ENCODE measurements at places on chromosomes 12 and 14.

DNA sequence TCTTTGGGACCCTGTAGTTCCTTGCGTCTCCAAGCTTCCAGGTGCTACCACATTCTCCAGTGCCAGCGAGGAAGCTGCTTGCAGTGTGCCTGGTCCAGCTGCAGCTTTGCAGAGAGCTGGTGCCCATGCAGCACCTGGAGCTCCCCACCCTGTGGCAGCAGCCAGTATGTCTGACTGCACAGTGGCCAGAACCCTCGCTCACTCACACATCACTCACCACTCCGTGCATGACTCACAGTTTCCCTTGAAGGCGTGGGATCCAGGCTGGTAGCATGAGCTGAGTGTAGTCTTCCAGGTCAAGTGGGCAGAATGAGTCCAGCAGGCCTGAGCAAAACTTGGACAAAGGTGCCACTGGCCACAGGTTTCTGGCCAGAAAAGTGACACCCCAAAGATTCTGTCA, 33.6 kb downstream of the SDR9C7 start:
- DNase-seq: no peak

GRCh38 chr12:113221997-113222729, 899 bp downstream of the TPCN1 start:
- no peak for DNase-seq

- DNase-seq: no peak
Measured at GRCh38 chr12:109735825-109736551, 22.4 kb downstream of the FAM222A start.

GRCh38 chr12:51441583-51441982, 17.0 kb downstream of the SLC4A8 start:
- no peak for DNase-seq

DNA sequence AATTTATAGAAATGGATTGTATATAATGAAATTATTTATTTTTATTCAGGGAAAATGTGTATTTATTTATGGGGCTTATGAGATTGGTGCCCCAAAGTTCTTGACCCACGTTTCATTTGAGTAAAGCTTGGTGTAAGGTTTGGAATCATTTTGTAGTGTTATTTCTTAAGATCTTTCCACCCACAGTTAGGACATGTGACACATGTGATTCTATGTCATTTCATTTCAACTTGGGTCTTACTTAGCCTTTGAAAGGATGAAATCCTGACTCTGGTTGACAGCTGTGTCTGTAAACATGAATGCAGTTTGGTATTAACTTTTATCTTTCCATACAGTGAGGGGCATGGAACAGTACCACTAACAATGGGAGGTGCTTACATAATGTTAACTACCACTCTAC, 51.7 kb downstream of the FLRT2 start:
- no peak for DNase-seq

- no peak for DNase-seq
Measured at GRCh38 chr14:54877703-54878021, 25.0 kb downstream of the GCH1 start.

DNA sequence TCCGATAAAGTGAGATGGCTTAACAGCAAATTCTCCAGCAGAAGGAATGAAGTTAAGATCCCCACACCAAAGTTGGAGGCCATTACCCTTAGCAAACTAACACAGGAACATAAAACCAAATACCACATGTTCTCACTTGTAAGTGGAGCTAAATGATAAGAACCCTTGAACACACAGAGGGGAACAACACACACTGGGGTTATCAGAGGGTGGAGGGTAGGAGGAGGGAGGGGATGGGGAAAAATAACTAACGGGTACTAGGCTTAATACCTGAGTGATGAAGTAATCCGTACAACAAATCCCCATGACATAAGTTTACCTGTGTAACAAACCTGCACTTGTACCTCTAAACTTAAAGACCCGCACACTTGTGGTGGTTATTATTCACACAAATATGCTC, 240.4 kb upstream of the NAV3 start:
- DNase-seq: no peak

DNA sequence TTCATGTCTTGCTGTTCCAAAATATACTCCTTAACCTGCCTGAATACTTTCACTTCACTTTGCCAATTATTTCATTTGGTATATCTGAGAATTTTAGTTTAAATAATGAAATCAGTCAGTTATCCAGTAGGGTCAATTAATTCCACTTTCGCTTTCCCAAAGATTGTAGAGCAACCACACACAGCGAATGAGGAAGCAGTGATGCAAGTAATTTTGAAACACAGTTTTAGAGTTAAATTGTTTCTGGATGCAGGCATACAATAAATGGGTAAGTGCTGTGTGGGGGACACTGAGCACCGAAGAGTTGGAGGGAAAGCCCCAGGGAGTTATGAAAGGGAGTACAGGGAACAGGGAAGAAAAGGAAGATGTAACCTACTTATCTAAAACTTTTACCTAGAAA, 62.8 kb downstream of the TSHR start:
- no peak for DNase-seq

- DNase-seq: no peak
Measured at GRCh38 chr12:78210506-78210860, 379.8 kb downstream of the NAV3 start.

DNA sequence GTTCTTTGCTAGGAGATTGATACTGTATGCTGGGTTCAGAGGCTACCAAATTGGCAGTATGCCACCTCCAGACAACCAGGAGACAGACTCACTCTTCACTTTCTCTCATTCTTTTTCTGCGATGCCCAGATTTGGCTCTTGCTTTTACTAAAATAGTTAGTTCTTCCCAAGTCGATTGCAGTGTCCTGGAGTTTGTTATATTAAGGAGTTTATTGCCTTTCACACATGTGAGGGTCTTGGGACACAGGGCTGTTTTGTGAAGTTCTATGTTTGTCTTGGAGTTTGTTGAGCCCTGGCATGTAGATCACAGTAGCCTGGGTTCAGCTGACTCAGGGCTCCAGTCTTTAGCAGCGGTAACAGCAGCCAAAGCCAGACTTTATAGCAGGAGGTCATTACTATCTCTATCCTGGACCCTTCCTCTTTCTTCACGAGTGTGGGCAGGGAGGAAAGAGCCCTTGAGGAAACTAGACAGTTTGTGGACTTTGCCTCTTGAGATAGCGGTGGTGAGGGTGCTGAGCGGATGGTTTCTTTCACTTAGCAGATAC, 1.6 kb downstream of the MLEC start:
- DNase-seq: no peak

DNA sequence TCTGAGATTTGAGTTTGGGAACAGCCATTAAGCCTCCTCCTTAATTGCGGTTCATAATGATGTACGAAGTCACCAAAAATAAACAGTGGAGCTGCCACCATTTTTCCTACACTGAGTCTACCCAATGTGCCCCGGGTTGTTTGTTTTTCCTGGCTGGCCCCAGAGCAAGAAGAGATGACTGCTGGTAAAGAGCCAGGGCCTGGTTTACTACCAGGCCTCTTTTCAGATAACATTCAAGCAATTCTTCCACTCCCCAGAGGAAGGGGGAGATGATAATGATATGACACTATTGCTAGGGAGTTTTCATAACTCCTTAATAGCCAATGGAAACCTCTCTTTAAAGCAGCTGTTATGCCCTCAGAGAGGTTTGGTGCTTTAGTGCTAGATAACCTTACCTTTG, 42.3 kb downstream of the BRAP start:
- DNase-seq: no peak

GRCh38 chr12:119500209-119500608, 93.4 kb upstream of the TMEM233 start:
- no peak for DNase-seq

- DNase-seq: no peak
Measured at GRCh38 chr12:1501695-1502378, 92.5 kb downstream of the FBXL14 start.

- no peak for DNase-seq
Measured at GRCh38 chr14:88825503-88825902, 1.1 kb downstream of the TTC8 start.

- peak; percentile 42 for DNase-seq
Measured at GRCh38 chr12:63668028-63668799, at the start of gene DPY19L2. DPY19L2 (minus strand) TSS chr12:63668493; CDS start chr12:63668393, 100 bp downstream.

GRCh38 chr12:3071107-3071506, 6.1 kb upstream of the TSPAN9 start:
- no peak for DNase-seq

DNA sequence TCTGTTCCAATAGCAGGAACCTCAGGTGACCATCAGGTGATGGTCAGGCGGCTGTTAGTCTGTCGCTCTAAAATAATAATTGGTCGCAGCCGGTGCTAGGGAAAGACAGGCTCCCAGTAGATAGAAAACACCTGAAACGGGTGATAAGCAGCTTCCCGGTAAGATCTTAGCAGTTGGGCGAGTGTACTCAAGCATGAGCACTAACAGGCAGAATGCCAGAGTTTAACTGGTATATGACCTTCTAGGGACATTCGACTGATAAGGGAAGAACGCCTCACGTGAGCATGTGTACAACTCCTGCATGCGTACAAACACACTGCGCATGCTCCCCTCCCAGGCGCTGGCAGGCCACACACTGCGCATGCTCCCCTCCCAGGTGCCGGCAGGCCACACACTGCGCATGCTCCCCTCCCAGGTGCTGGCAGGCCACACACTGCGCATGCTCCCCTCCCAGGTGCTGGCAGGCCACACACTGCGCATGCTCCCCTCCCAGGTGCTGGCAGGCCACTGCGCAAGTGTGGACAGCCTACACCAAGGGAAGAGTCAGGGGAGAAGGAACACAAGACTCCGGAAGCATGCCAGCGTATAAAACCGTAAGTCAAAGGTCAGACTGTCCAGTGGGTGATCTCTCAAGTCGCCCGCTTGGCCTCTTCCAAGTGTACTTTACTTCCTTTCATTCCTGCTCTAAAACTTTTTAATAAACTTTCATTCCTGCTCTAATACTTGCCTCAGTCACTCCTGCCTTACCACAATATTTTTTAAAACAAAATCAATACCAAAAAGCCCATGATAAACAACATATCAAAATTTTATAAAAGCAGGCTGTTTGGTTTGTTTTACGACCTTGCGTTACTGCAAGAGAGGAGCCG, 24.5 kb downstream of the GPRC5D start:
- DNase-seq: no peak

DNA sequence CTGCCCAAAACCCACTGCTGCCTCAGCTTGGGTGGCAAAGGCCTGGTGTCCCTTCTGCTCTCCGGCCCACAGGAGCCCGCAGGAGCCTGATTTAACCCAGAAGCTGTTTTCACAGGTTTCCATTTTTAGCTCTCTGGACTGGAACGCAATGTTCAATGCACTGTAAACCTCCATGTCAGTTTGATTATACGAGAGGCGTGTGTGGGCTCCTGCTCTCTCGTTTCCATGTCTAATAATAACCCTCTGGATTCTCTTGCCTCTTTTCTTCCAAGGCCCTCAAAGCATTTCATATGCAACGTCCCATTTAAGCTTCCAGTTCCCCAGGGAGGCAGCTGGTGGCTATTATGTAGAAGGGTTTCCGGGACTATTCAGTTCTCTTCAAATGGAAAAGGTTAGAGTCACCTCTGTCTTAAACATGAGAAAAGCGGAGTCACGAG, 161.1 kb downstream of the SUDS3 start:
- no peak for DNase-seq

- DNase-seq: no peak
Measured at GRCh38 chr14:73995977-73996378, 23.1 kb downstream of the ENTPD5 start.

- DNase-seq: no peak
Measured at GRCh38 chr14:78443834-78444233, 273.7 kb downstream of the NRXN3 start.

DNA sequence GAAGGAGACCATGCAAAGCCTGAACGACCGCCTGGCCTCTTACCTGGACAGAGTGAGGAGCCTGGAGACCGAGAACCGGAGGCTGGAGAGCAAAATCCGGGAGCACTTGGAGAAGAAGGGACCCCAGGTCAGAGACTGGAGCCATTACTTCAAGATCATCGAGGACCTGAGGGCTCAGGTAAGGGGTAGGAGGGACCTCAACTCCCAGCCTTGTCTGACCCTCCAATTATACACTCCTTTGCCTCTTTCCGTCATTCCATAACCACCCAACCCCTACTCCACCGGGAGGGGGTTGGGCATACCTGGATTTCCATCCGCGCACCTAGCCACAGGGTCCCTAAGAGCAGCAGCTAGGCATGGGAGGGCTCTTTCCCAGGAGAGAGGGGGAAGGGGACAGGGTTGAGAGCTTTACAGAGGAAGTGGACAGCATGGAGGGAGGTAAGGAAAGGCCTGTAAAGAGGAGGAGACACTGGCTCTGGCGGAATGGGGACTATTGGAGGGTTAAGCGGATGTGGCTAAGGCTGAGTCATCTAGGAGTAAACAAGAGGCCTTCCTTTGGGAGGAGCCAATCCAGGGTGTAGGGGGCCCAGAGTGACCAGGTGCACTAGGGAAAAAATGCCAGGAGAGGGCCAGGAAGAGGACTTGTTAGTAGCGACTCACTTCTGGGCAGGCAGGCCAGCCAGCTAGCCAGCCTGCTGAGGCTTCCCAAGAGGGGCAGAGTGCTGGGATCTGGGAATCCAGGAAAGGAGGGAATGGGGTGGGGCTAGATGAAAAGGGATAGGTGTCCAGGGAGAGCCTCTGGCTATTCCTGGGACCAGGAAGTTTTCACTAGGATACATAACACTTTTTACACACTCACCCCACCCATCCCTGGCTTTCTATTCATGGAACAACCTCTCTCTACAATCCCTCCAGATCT, 754 bp downstream of the KRT18 start:
- DNase-seq: no peak

GRCh38 chr12:51160814-51161459, 12.0 kb downstream of the TFCP2 start:
- DNase-seq: no peak

- DNase-seq: no peak
Measured at GRCh38 chr12:31506515-31507306, 84.2 kb downstream of the DENND5B start.

- DNase-seq: no peak
Measured at GRCh38 chr14:77498120-77498979, at the start of gene ISM2. ISM2 (minus strand) TSS chr14:77498816; CDS start chr14:77498793, 23 bp downstream.

- no peak for DNase-seq
Measured at GRCh38 chr14:61188978-61189808, 91.9 kb downstream of the TMEM30B start.

- no peak for DNase-seq
Measured at GRCh38 chr12:92961949-92962348, 32.9 kb upstream of the EEA1 start.

- DNase-seq: no peak
Measured at GRCh38 chr12:26028953-26029735, 70.7 kb downstream of the RASSF8 start.

GRCh38 chr14:102407258-102407657, 44.5 kb downstream of the TECPR2 start:
- DNase-seq: no peak

DNA sequence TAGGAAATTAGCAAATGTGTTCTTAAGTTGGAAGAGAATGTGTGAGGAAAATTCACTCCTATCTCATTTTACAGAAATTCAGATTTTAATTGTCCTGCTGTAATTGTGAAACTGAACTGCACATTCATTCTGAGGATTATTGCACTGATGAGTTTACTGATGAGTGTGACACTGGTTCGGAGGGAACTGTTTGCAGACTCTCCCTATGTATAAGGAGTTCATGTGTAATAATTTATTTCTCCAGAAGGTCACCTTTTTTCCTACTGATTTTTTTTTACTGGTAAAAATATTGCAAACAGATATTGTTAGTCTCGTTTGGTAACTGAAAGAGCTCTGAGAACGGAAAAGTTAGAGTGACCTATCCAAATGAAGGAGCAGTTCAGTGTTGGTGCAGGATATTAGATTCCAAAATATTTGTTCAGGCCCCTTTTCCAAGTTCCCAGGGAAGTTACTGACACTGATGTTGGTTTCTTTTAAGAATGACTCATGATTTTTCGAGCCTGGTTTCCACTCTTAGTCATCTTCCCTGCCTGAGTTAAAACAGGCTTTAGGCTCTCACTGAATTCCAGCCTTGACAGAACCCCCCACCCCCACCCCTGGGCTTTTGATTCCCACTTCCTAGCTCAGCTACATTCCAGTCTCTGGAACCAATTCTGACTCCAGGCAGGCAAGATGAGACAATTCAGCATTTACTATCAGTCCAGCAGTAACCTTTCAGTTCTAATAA, 18.4 kb downstream of the ANO6 start:
- DNase-seq: no peak

Measured in stimulated activated CD8-positive, alpha-beta memory T cell treated with anti-CD3 and anti-CD28 coated beads, Interleukin-15, amount 100 ng/mL, for 24 hours (primary cell).